ENCODE measurements at places on chromosomes 7 and 10.

GRCh38 chr7:149714910-149715471 lies 58.4 kb downstream of the ZNF467 start:
- DNase-seq, result peak; percentile 48

GRCh38 chr10:4177791-4178190 lies 392.8 kb upstream of the KLF6 start:
- no peak for DNase-seq

GRCh38 chr7:7867846-7868571 lies 100.6 kb upstream of the GLCCI1 start:
- no peak for DNase-seq

DNA sequence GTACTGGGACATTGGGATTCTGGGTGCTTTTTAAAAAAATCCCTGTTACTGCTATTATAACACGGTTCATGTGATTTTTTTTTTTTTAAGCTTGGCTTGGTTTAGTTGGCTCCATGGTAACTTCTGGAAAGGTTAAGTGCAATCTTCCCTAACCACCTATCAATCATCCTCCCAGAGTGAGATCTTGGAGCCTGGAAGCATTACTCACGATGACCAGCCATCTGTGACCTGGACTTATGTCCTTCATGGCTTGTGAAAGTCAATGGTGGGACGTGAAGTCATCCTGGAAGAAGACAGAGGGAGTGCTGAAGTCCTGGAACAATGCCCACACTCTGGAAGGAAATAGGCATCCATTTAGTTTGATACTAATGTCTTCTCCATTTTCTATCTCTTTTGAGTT lies 135.5 kb upstream of the FRMD4A start:
- DNase-seq, result no peak

DNA sequence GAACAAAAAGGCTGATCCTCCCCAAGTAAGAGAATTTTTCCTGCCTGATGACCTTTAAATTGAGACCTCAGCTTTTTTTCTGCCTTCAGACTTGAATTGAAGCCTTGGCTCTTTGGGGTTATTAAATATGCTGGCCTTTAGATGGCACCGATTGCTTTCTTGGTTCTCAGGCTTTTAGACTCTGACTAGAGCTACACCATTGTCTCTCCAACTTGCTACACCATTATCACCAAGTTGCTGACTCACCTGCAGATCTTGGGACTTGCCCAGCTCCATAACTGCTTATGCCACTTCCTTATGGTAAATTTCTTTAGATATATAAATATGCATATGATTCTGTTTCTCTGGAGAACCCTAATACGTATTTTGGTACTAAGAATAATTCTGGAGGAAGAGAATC lies 3.1 kb upstream of the ABCA13 start:
- no peak for DNase-seq

DNA sequence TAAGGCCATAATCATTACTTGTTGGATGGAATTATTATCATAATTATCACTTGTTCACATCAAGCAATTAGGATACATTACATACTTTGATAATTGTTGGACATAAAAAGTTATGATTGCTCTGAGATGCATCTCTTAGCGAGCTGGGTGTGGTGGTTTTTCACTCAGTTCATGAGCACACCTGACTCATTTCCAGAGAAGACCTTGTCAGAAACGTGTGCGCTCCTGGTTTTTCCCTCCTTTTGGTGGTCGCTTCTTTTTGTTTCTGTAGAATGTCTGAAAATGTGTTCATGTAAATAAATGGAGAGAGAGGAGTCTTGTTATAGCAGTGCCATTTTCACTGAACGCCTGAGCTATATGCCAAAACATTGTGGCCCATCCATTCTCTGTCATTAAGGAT lies 141.3 kb downstream of the PAXIP1 start:
- no peak for DNase-seq

- DNase-seq, result no peak
These were observed 75.7 kb downstream of the LYZL2 start for GRCh38 chr10:30553626-30554439.

DNA sequence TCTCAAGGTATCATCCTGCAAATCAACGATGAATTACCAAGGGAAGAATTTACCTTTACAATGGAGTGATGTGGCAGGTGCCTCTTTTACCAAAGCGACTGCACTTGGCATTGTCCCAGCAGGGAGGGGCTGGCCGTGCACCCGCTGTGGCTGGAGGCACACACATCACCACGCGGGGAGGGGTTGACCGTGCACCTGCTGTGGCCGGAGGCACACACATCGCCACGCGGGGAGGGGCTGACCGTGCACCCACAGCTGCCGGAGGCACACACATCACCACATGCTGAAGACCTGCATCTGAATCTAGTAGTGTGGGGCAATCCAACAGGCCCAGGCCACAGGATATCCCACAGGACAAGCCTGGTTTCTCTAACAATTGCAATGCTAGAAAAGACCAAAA lies 493.5 kb downstream of the DNAJB6 start:
- no peak for DNase-seq

- no peak for DNase-seq
These were observed 27.7 kb downstream of the CPXM2 start for GRCh38 chr10:123863721-123864482.

DNA sequence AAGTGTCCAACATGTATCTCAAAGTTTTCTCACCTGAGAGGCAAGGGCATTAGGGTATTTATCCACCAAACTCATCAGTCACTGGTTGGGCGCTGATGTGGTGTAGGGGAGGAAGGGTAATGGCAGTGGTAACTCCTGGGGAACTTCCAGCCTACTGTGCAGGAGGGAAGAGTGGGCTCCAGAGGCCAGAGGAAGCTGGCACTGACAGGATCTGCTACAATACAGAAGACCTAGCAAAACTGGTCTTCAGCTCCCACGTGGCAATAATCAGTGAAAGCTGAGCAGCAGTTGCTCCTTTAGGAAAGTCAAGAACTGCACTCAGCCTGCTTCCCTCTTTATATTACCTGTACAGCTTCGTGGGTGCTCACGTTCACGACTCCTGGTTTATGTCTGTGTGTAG lies 17.2 kb upstream of the CAMK2G start:
- no peak for DNase-seq

GRCh38 chr7:22935269-22935668 lies 78.7 kb downstream of the HYCC1 start:
- no peak for DNase-seq

- no peak for DNase-seq
These were observed 1.5 kb downstream of the AQP1 start for GRCh38 chr7:30912986-30913811.

DNA sequence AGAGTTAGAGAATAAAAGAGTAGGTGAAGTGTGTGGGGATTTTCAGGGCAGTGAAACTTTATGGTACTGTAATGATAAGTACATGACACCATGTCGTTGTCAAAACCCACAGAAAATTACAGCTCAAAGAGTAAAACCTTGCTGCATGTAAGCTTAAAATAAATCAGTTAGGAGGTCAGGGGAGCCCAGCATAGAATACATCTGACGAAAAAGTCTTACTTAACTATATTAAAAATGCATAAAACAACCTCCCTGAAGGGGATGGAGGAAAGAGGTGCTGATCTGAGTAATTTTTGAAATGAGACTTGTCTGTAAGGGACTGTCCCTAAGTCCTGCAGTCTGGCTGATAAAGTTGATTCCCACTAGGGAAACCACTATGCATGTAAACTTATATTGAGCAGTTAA lies 49.8 kb upstream of the AKR1E2 start:
- DNase-seq, result no peak

DNA sequence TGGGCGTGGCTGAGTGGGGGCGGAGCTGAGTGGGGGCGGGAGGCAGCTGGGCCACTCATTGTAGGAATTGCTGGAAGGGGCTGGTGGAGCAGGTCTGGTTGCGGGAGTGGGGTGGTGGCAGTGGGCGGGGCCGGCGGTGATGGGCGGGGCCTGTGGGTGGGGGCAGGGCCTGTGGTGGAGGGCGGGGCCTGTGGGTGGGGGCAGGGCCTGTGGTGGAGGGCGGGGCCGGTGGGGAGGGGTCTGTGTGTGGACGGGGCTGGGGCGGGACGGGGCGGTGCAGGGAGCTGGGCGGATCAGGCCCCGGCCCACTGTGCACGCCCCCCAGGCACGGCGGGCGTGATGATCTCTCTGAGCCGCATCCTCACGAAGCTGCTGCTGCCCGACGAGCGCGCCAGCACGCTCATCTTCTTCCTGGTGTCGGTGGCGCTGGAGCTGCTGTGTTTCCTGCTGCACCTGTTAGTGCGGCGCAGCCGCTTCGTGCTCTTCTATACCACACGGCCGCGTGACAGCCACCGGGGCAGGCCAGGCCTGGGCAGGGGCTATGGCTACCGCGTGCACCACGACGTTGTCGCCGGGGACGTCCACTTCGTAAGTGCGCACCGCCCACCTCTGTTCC lies 14.0 kb downstream of the SLC29A4 start:
- peak; percentile 61 for DNase-seq

DNA sequence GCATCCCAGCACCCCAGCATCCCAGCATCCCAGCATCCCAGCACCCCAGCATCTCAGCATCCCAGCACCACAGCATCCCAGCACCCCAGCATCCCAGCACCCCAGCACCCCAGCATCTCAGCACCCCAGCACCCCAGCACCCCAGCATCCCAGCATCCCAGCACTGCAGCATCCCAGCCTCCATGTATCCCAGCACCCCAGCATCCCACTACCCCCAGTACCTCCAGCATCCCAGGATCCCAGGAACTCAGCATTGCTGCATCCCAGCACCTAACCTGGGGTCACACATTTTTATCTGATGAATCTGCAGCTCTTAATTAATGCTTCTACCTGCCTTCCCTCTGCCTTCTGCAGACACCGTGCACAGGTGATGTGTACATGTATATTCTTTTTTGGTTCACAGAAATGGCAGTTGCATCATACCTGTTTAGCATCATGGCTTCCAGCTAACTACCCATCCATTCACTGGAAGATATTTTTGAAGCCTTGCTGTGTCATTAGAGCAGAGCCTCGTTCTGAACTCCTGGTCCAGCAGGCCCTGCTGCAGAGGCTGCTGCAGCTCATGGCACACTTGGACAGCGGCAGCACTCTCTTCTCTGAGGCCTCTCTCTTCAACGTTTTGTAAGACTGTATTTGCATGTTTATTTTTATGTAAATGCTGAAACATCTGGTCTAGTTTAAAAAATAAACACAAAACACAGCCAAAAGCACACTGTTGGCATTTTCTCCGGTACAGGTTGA lies 4.6 kb upstream of the CFAP46 start:
- no peak for DNase-seq

DNA sequence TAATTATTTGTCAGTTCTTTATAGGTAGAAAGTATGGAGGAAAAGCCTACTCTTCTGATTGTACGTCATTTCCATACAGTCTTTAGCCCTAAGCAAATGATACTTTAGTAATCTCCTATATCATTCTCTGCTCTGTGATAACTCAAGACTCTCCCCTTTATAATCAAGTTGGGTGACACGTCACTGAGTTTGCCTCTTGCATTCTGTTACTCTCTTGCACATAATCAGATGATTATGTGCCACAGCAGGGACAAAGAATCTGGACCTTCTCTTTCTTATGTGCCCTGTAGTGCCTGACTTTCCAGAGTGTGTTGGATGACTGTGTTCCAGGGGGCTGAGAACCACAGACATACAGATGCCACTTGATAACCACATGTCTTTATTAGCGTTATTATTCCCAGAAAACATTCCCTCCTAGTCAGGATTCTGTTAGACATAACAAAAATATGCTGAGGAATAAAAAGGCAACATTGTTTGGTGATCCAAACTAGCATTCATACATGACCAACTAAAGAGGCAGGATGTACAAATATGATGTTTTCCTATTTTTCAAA lies 116.4 kb upstream of the HGF start:
- DNase-seq, result no peak
